ENCODE measurements at places on chromosomes 6 and 20.

GRCh38 chr20:41818991-41819390 is 200.8 kb upstream of the CHD6 start:
- no peak for DNase-seq

DNA sequence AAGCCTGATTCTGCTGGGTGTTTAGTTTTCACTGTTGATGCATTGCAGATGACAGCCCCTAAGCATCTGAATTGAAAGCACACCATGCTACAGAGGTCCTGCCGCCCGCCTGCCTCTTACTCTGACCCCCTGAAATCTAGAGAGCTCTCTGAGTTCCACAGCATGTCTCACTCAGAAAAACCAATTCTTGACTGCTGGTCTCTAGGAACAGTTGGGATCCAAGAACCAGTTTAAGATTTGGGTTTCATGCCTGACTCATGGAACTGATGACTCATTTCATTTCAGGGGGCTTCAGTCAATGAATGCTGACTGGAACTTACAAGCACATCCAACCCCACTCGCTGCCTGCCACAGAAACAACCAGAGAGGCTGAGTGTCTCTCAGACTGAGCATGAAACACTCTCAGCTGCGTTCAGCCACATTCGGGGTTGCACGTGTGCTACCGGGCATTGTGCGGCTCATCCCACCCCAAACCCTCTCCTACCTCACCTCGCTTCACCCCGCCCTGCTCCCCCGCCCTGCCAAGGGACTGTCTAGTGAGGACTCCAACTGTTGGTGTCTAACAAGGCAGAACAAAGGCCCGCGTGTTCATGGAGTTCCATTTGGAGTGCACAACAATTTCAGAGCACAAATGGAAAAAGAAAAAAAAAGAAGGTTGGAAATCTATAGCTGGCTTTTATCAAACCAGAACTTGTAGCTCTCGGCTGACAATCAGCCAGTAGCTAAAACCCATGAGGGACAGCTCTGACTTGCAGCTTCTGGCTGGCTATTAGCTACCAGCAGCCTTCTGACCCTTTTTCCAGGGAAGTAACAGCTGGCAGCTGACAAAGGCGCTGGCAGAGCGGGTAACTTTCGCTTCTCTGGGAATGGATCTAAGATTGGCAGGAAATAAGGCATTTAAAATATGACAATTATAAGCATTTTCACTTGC is 20.0 kb upstream of the TRAF3IP2 start:
- DNase-seq: no peak

DNA sequence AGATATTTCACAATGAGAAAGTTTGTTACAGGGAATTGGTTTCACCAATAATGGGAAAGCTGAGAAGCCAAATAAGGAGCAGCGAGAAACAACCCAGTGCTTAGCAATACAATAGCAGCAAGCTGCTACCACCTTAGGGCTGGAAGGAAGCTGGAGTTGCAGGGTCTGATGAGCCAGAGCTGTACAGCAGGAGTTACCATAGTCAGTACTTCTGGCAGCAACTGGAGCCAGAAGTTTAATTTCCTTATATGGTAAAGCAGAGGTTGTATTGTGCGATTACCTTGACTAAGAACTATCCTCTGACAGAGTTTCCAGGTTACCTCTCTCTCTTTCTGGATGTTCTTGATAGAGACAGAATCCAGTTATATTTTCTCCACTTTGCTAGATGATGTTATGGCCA is 137.1 kb upstream of the OLIG3 start:
- no peak for DNase-seq

- no peak for DNase-seq
Observed at GRCh38 chr20:36497856-36498255, 43.5 kb upstream of the MYL9 start.

DNA sequence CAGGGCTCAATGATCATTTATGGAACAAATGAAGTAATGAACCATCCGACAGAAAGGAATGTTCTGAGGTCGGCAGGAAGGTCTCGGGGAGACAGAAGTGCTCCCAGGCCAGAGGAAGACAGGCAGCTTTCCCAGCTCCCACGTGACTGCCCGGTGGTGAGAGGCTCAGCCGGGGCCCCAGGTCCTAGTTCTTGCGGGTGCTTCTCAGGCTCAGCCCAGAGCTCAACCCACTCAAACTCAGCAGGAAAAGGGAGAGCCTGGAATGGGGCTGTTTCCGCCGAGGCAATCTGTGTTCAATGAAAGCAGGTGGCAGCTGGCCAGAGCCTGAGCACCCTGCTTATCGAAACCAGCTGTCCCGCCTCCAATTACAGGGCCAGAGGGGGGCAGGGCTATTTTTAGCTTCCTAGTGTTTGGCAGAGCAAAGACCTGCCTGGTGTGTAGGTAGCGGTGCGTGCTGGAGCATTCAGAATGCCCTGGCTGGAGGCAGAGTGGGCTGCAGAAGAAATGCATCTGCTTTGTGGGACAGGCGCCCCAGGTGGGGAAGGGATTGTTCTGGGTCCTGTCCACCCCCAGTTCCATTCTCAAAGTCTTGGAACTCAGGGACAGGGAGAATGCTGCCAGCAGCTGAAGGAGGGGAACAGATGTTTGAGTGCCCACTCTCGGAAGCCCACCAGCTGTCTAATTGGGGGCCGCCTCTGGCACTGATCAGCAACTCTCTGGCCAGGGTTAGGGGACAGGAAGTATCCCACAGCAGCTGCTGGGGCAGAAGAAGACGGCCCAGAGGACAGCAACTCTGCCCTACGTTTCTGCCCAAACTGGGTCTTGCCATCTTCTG is 145.1 kb downstream of the PREX1 start:
- DNase-seq: no peak

DNA sequence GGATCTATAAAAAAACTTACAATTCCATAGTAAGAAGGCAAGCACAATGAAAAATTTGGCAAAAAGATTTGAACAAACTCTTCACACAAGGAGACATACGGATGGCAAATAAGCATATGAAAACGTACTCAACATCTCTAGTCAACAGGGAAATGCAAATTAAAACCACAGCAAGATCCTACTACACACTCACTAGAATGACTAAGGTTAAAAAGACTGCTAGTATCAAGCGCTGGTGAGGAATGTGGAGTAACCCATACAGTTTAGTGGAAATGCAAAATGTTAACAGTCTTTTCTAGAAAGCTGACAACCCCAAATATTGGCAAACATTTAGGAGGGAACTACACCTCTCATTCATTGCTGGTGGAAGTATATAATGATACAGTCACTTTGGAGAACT is 175.9 kb upstream of the SGK1 start:
- no peak for DNase-seq

DNA sequence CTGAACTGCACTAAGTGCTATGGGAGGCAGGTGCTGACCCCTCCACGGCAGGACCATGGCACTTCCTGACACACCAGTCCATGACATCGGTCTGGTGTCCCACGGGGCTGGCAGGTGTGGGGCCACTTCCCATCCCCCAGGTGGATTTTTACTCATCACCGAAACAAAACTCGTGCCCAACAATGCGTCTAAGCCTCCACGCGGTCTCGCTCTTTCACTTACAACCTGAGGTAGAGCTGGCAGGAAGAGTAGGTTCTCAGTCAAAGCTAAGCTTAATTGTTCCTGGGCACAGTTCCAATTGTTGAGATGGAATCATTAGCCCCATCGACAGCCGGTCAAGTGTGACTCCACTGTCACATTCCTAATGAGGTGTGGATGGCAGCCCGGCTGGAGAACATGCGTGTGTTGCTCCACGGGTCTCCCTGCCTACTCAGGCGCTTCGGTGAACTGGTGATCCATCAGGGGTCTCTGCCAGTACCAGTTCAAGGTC is 125.7 kb downstream of the SLC23A2 start:
- DNase-seq: no peak

GRCh38 chr6:1757131-1757530 is 147.4 kb downstream of the FOXC1 start:
- DNase-seq: no peak

- no peak for DNase-seq
Observed at GRCh38 chr6:104956731-104957294, at the start of gene LIN28B. Gene LIN28B (plus strand): TSS chr6:104957107. CDS start chr6:104957251, 144 bp downstream.

DNA sequence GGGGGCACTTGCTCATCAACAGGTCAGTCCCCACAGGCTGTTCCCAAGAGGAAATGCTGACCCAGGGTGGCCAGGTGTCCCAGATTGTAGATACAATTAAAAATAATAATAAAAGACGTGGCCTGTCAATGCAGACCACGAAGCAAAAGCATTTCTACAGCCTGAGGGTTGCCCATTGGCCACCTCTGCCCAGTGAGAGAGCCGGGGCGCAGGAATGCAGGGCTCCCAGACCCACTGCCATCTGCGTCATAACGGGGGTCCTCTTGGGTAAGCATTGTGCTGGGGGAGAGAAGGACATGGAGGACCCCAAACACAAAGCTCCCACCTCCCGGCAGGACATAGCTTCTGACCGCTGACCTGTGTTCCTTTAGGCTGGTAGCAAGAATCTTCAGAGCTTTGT is 22.9 kb upstream of the AFDN start:
- DNase-seq: no peak

All from activated T-cell treated with anti-CD3 and anti-CD28 coated beads for 24 hours (primary cell).